ENCODE measurements at places on chromosomes 7 and 10.

GRCh38 chr7:74029089-74029785, 1.3 kb downstream of the ELN start:
- no peak for DNase-seq

DNA sequence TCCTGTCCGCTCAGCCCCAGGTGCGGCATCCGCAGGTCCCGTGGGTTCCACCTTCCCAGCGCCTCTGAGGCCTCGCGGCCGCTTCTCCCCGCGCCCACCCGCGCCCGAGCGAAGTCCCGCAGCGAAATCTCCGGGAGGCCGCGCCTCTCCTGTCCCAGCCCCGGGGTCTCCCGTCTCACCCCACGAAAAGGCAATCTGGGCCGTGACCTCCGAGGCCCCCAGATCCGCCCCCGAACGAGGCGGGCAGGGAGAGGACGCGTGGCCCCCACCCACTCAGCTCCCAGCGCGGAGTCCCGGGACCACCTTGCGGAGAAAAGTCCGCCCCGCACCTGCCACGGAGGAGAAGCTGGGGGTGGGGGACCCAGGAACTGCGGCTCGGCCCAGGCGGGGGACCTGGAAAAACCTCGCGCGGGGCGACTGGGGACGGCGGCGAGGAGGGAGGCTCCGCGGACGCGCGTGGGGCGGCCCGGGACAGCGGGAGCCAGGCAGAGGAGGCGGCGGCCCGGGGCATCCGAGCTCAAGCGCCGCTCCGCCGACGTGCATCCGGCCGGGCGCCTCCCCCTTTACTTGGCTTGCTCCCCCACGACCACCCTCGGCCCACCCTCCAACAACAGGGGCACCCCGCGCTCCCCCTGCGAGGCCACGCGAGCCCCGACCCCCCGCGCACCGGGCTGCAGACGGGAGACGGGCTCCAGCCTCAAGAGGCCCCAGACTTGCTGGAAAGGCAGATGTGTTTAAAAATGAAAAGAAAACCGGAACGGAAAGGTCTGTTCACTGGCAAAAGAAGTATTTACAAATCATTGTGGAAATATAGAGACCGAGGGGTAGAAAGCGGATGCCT, 33.0 kb upstream of the RNF32 start:
- peak; percentile 57 for DNase-seq

DNA sequence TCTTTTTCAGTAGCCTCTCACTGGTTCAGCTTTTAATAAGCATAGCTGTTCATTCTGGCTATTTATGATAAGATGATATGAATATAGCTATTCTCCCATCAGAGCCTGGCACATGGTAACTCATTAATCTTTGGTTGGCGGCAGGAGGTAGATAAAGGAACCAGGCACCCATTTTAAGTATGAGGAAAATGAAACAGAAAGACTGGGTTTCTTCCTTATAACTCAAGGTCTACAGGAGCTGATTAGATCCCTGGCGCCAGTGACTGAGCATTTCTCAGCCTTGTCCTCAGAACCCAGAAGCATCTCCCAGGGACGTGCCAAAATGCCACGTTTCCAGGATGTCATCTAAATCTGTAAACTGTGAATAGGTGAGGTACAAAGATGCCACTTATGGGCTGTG, 141.9 kb downstream of the TCF7L2 start:
- no peak for DNase-seq

DNA sequence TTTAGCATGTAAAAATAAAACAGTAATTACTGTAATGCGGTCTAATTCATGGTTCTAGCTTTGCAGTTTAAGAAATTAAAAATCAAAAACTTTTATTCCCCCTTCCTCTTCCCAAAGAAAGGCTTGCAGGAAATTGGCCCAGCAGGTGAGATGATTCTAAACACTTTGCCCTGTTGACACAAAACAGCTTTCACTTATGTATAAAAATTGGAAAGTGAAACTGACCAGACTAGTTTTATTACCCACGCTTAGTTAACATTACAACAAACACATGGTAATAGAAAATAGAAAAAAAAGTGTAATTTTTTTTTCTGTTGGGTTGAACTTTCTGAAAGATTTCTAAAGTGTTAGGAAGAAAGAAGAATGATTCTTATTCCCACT, 1.2 kb upstream of the CCDC6 start:
- DNase-seq = no peak

- DNase-seq = no peak
These were observed 1.6 kb downstream of the AVPI1 start for GRCh38 chr10:97685395-97685958.

DNA sequence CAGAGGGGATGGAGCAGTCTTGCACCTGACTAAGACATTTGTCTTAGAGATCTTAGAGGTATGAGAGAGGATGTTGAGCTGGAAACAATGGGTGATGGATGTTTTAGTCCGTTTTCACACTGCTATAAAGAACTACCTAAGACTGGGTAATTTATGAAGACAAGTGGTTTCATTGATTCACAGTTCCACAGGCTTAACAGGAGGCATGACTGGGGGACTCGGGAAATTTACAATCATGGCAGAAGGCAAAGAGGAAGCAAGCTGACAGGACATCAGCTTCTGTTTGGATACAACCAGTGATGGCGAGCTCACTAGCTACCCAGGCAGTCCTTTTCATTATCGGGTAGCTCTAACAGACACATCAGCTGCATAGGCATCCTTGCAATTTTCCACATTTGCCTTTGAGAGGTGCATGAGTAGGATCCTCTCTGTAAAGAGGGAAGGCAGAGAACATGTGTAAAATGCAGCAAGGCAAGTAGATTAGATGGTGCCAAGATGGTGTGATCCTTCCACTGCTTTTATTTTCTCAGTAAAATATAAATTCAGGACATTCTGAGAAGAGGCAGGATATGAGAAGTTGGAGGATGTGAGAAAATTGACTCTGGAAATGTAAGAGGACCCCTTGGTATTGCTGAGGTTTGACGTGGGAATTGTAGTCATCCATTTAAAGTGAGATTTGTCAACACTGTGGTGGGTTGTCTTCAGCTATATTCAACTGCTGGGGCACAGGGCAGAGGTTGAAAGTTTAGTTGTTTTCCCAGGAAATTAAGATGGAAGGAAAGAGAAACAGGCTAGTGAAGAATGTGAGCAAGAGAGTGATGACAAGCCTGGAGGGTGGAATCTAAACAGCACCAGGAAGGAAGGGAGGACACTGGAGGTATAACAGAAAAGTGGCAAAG, 1140.0 kb upstream of the AUTS2 start:
- no peak for DNase-seq

DNA sequence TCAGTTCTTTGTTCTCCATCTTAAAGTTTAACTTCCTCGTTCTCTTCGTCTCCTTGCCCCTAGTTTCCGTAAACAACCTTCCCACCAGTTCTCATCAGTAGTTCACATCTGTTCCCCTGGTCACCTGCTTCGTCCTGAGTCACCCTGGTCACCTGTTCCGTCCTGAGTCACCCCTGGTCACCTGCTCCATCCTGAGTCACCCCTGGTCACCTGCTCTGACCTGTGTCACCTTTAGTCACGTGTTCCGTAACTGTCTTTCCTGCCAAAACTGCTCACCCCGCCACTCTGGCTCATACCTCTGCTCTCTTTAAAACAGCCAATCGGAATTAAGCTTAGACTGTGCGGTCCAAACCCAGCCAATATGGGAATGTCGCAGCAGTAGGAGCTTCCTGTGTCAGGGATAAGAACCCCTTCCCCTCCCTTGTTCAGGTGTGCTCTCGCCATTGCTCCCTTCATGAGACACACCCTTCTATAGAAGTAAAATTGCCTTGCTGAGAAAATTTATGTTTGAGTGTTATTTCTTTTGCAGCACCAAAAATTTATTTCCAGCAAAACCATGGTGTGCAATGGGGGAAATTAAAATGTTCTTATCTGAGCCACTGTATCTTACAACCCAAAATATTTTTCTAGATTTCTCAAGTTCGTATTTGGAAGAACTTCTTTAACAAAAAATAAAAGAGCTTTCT, 112.2 kb downstream of the VIM start:
- DNase-seq = peak; percentile 22

DNA sequence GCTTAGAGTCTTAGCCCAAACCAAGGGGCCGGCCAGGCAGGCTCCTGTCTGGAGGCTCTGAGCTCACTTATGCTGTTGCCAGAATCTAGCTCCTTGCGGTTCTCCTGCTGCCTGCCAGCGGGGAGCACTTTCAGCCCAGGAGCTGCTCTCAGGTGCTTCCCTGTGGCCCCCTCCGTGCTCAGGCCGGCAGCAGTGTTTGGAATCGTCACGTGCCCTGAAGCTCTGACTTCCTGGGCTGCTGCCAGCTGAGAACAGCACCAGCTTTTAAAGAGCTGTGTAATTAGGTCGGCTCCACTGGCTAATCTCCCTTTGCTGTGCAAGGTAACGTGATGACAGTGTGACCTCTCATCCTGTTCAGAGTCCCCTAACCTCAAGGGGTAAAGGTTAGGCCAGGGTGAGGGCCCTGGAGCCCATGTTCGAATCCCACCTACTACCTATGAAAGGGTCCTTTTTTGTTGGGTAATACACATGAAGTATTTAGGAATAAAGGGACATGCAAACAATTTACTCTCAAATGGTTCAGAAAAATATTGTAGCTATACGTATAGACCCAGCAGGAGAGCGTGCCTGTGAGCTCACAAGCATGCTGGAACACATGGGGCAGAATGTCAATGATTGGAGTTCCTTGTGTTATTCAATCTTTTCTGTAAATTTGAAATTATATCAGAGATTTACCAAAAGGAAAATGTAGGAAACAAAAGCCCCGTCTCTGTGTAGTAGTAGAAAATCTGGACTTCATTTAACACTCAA, 16.6 kb downstream of the ZNF862 start:
- no peak for DNase-seq

DNA sequence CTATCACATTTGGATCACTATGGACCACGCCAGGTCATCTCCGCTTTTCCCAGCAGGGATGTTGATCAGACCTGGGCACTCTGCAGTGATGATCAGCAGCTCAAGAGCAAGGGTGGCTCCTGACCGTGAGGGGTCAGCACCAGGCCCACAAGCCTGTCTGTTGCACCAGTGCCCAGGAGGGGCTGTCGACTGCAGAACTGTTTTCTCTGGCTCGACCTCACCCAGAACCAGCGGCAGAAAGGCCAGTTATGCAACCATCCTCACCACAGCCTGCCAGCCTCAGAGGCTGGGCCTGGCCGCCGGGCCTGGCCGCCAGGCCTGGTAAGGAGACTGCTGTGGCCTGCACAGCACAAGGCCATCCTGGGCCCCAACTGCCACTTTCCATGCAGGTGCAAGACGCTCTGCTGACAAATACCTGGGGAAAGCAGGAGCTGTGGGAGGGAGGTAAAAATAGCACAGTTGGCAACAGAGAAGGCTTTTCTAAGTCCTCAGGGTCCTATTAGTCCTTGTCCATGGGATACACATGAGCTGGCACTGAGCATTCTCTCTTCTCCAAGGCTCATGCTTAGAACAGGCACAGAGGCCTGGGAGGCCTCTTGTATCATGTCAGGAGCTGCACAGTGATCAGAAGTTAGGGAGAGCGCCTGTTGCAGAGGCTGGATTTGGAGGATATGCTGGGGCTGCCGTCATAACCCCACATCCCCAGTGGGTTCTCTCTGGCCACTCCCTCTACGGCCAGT, 17.5 kb downstream of the KCNMA1 start:
- DNase-seq = no peak

GRCh38 chr10:51488766-51489408, 210.5 kb downstream of the CSTF2T start:
- no peak for DNase-seq

DNA sequence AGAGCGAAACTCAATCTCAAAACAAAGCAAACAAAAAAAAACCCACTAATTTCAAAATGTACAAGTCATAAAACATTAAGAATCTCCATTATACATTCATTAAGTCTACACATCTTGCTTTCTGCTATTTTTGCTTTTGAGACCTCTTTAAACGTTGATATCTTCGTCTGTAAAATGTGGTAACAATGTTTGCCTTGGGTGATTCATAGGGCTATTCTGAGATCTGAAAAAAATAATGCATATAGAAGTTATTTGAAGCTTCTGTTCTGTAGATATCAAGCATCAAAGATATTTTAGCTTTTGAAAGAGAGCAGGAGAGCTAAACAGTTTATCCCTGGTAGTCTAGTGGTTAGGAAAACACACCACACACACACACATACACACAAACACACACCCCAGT, 158.1 kb upstream of the PLXDC2 start:
- no peak for DNase-seq

DNA sequence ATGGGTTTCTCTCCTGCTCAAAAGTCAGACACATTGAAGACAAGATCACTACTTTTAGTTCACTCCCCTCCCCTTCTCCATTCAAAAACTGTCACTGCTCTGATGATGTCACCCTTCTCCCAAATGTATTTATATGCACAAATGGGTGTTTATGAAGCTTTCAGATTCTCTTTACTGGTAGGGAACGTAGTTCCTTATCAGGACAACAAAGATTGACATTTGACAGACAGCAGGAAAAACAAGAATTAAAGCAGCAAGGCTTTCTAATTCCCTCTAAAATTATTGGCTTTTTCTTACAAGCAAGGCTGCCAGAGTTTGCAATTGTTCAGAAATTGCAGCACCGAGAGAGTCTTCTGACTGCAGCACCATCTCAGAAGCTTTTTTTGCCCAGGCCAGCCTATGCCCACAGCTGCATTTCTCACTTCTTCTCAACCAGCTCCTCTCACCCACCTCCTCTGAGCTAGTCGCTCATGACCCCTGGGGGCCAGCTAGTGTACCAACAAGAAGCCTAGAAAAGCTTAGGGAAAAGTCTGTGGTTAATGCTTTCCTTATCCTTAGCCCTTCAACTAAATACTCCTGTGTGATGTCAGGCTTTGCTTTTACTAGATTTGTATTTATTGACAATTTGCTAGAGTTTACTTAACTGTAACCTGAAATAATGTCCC, 265.1 kb downstream of the HTR7 start:
- DNase-seq = no peak

DNA sequence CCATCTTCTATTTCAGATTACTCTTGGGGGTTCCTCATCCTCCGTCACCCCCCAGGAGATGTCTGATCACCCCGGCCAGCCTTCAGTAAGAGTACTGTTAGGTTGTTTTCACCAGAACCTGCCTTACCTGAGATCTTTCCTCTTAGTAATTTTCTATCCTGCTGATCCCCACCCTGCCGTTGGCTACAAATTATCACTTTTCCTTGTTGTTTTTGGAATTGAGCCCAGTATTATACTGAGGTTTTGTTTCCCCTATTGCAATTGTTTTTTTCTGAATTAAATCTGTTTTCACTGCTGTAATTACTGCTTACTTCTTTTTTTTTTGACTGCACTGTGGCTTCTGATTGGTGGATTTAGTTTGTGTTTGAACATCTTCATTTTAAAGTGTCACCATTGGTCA, 14.7 kb downstream of the SPAM1 start:
- DNase-seq = no peak

- DNase-seq = no peak
These were observed 255.7 kb upstream of the LRRN3 start for GRCh38 chr7:110835218-110835617.

GRCh38 chr10:103854265-103854685, 1.1 kb downstream of the SH3PXD2A start:
- no peak for DNase-seq
